ENCODE measurements at places on chromosomes 5 and 9.

- no peak for DNase-seq
Measured at GRCh38 chr5:119537704-119538103, 85.4 kb downstream of the HSD17B4 start.

DNA sequence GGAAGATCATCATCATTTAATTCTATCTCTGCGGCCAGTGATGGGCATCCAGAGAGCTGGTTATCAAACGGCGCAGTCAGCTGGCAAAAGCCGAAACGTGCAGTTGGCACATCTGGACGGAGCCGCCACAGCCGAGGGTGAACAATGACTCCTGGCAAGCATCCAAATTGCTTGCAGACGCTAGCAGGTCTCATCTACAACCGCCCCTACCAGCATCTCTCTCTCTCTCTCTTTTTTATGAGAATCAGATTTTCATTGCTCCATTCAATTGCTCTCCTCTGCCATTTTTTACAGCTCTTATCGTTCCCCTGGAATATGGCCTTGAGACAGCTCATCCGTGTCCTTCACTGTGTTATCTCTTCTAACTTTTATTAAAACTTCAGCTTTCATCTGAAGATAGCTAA lies 165.2 kb downstream of the MAPKAP1 start:
- DNase-seq, result no peak

DNA sequence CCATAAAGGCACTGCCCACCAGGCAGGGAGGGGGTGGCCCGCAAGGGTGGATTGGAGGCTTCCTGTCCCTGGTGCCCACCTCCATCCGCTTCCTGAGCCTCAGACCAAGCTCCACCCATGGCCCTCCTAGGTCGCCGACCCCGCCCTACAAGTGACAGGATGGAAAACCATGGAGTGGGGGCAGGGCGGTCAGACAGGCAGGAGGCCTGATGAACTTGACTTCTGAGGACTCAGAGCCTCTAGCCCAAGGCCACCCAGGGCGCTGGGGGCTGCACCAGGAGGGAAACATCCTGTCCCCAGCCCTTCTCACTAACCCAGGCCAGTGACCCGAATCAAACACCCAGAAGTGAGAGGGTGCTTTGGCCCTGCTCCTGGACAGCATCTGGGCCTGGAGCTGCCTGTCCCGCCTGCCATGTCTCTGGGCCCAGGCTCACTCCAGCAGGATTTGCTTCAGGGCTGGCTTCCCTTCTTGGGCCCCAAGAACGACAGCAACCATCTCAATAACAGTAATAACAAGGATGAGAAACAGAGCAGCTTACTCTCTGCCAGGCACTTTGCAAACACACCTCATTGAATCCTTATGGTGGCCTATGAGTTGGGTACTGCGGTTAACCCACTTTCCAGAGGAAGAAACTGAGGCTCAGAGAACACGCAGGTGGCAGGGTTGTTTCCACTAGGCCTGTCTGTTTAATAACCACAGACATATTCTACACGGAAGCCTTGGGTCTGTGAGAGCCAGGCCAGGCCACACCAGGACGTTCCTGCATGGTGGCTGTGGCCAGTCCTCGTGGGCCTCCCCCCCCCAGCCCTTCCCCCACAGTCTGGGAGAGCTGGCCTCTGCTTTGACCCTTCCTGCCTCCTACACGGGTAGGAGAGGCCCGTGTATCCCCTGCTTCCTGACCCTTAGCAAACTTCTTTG lies 4.4 kb upstream of the ST6GALNAC6 start:
- peak; percentile 90 for DNase-seq

DNA sequence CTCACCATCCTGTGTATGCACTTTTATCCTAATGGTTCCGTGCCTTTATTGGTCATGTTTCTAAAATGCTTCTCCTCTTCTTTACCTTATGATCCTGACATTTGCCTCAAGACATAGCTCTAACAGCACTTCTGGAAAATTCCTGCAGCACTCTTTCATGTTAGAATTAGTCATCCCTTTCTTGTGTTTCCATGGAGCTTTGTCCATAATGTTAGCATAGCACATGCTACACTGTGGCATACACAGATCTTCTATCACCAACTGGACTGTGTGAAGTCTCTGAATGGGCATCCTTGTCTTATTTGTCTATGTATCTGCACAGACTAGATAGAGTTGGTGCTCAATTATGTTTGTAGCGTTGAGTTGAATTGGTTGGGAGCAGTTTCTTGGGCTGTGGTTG lies 2.0 kb downstream of the SCGB3A2 start:
- DNase-seq, result no peak

DNA sequence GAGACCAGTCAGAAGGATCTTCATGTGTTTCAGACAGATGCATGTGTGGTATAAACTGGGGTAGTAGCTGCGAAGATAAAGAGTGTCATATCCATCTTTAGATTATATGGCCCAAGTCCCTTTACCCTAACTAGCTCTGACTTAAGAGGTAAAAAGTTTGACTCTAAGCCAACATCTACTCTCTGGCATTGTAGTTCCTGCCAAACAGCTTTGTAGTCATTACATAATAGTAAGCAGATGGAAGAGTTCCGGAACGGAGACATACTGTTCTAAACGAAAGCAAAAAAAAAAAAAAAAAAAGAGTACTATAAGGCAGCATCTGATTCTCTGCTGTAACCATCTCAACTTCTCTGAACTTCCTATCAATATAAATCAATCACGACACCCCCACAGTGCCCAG lies 48.8 kb downstream of the CEMIP2 start:
- no peak for DNase-seq

- DNase-seq, result no peak
Measured at GRCh38 chr9:14788846-14789245, 66.3 kb upstream of the CER1 start.

DNA sequence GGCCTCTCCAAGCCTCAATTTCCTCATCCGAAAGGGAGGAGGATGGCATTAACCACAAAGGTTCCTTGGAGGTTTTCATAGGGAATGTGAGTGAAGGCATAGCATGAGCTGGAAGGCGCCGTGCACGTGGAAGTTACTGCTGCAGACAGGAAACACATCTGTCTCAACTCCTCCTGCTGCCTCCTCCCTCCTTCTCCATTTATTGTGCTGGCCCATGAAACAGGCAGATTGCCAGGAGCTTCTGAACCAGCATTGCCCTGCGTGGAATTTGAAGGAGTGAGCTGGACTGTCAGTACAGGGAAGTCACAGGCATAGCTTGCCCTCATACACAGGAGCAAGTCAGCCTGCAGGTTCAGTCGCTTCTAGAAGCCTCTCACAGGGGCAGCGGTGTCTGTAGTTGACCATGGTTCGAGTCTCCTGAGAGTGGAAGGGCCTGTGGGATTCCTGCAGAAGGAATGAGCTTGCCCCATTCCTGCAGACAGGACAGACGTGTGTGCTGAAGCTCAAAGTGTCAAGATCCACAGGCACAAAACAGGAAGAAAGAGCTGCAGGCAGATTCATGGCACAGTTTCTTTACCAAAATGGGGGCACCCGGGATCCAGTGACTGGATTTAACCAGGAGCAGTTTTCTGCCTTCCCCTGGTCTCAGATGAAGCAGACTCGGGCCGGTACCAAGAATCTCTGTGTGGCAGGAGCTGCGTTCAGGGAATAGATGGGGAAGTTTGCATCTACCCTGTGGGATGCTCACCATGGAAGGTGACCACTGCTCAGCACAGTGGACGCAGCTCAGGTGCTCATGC lies 48.7 kb upstream of the CTSL start:
- no peak for DNase-seq

DNA sequence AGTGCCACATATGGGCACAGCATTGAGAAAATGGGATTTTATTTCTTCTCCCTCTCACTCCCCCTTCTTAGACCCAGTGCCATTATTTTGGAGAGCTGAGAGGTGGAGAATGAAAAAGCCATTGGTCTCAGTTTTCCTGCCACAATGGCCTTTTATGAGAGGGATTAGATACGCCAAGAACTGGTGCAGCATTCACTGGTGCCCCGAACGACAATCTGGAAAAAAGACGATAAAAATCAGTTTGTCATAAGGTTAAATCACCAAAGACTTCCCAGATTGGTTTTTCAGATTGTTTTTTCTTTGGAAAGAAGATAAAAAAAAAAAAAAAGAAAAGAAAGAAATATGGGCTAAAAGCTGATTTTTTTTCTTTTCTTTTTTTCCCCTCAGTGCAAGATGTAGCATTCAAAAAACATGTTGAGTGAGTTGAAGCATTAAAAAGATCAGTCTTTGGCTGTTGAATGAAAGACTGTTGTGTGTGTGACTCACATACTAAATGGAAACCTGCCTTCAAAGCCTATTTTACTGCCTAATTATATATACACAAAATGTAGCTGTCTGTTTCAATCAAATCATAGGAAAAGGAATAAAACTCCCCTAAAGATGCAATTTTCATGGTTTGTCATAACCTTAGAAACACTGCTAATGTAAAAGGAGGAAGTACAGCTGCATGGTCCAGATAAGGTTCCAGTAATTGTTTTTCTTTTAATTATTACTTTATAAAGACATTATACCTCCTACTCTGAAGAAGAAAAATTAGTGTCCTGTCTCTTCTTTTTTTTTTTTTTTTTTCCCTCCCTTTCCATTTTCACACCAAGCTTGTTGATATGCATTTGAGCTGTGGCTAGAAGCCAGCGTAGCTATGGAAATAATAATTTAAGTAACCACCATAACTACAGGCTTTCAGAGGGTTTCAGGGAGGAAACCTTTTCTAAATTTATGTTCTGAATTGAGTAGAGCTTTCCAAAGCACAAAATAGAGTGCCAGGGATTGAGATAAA lies 27.2 kb upstream of the ZNF608 start:
- no peak for DNase-seq

DNA sequence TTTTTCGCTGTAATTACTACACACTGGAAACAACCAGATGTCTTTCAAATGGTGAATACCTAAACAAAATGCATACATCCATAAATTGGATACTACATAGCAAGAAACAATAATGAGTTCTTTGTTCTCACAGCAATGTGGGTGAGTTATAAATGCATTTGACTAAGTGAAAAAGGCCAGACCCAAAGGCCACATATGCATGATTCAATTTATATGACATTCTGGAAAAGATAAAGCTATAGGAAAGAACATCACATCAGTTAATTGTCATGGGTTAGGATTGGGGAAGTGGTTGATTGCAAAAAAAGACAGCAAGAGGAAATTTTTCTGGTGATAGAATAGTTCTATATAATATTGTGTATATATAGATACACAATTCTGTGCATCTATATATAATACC lies 198.9 kb downstream of the CYLC2 start:
- no peak for DNase-seq

Data from activated CD8-positive, alpha-beta memory T cell treated with anti-CD3 and anti-CD28 coated beads, Interleukin-2, amount 50 U/mL, for 48 hours (primary cell).